Right hindlimb (tissue), 1 donor: ENCODE measurements at places on chromosomes 7 and 10.

- DNase-seq = no peak
These were observed 33.4 kb downstream of the CCM2 start for GRCh38 chr7:45033261-45033930.

GRCh38 chr7:36338256-36338655 lies 51.4 kb upstream of the ANLN start:
- no peak for DNase-seq

DNA sequence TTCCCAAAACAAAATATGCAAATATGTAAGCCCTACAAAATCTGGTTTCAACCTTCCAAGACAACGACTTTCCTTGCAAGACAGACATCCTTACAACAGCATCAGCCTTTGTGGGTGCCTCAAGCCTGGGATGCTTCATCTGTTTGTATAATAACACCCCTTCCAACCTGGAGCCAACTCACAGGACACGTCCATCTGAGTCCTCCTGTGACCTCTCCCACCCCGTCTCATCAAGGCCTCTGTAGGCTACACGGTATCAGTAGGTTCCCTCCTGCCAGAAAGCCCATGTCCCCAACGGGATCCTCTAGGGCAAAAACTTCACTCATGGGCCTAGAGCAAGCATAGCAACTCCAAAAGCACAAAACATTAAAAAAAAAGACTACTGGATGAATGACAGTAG lies 173.2 kb downstream of the TNS3 start:
- DNase-seq = no peak

DNA sequence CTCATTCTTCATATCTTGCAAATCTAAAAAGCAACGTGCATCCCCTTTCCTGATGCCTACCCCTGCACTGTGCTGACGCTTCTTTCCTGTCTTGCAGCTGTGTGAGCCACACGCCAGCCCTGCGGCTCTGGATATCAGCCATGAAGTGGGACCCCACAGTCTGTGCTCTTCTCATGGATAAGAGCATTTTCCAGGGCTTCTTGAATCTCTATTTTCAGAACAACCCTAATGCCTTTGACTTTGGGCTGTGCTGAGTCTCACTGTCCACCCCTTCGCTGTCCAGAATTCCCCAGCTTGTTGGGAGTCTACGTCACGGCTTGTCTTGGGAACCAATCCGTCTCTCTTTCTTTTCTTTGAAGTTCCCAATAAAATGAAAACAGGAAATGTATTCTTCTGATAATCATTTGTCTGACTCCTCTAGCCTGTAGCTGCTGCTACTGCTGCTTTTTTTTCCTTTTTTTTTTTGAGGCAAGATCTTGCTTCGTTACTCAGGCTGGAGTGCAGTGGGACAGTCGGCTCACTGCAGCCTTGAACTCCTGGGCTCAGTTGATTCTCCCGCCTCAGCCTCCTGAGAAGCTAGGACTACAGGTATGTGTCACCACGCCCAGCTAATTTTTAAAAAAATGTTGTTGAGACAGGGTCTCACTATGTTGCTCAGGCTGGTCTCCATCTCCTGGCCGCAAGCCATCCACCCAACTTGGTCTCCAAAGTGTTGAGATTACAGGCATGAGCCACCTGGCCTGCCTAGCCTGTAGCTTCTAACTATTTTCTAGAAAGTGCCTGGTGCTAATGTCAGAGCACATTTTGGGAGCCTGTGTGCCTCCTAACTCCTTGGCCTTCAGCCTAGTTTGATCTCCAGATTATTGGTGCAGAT lies 30.3 kb downstream of the GSTO2 start:
- DNase-seq = no peak

- no peak for DNase-seq
These were observed 48.9 kb upstream of the C10orf120 start for GRCh38 chr10:122748496-122748895.

GRCh38 chr10:23448802-23449570 lies 10.1 kb downstream of the OTUD1 start:
- DNase-seq = no peak

DNA sequence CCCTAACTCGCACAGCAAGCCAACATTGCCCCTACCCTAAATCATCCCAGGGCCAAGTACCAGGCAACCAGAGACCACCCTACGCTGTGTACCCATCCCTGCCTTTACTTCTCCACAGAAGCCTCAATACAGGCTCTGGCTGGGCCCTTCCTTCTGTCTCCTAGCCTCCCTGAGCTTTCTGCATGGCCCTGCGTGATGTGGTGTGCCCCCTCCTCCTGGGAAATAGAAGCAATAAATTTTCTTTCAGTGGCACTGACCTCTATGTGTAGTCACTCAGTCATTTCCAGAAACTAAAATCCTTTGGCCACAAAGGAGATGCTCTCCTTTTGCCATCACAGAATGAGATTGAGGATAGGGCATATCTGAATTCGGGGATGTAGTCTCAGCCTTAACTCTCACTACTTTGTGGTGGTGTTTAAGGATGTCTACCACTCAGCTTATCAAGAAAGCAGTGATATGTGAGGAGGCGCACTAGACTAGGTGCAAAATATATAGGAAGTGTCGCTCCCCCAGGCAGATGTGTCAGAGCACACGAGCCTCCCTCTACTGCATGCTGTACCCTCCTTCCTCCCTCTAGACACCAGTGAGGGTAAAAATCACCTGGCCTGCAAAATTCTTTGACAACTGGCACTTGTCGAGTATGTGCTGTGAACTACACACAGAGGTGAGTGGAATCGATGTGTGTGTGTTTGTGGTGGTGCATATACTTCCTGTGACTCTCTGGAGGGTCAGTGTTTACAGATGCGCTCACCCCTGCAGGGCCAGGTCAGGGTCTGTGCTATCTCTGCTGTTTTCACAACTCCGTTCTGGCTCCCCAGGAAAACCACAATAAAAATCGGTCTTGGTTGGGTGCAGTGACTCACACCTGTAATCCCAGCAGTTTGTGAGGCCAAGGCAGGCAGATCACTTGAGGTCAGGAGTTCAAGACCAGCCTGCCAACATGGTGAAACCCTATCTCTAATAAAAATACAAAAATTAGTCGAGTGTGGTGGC lies 825.9 kb upstream of the IGFBP3 start:
- DNase-seq = no peak

- no peak for DNase-seq
These were observed 22.2 kb upstream of the EXOC4 start for GRCh38 chr7:133230591-133231194.
